ENCODE measurements at places on chromosomes 16 and 17.

GRCh38 chr16:25896411-25896810 is 204.7 kb downstream of the HS3ST4 start:
- DNase-seq, result no peak

GRCh38 chr16:14240964-14241363 is 169.8 kb downstream of the MRTFB start:
- DNase-seq, result no peak

DNA sequence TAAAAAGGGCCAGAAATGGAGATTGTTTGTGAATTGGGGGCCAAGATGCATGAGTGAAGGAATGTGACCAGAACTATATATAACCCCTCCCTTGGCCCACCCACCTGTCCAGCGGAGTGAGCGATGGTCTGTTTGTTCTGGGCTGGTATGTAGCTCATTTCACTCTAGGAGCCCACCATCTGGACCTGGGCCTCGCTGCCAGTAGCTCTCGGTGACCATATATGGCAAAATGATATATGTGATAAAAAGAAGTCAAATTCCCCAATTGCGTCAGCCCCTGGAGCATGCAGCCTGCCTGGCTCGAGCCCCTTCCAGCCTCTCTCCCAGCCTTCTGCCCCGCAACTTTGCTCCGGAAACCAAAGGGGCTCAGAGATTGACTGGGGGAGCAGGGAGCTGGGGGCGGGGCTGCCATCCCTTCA is 47.3 kb downstream of the CCDC42 start:
- DNase-seq, result no peak

GRCh38 chr17:70254735-70255460 is 85.6 kb downstream of the KCNJ2 start:
- no peak for DNase-seq

DNA sequence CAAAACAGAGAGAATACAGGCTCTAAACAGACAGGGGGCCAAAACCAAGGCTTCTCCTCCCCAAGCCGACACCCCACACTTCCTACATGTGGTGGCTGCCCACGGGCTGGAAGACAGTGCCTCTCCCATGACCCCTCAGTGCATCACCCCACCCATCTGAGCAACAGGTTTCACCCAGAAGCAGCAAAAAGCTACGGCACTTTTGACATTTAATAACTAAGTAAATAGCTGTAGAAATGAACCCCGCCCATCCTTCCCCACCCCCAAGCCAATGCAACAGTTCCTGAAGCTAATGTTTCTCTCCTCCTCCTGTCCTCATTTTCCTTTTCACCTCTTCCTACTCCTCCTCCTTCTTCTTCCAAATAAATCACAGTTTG is 9.9 kb upstream of the SOX9 start:
- no peak for DNase-seq

DNA sequence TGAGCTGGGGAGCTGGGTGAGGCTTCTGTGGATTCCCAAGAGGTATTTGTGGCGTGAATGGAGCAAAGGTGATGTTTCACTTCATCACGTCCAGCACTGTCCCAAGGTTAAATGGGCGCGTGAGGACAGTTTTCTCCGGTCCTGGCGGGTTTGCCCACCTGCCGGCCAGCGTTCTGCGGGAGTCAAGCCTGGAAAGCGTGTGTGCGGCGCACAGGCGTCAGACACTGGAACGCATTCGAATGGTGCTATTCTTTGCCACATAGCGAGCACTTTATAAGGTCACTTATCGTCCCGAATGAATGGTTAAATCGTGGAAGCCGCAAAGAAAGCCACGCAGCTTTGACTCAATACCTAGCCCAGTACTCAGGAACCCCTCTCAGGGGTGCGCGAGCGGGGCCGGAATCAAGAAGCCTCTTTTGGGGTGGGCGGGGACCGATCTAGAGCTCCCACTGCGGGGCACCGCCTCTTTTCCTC is 446 bp upstream of the PSMD11 start:
- no peak for DNase-seq

DNA sequence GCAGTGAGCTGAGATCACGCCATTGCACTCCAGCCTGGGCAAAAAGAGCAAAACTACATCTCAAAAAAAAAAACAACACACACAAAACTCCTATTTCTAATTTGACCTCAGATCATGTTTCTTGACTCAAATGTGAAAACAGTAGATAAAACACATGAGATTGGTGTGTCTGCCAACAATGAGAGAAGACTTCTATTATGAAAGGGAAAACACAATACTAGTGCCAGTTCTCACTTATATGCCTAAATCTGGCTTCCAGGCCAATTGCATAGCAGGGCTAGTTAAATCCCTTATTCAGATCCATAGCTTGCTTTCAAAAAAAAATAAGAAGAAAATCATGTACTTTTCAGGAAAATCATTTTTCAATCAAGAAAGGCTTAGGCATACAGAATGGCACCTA is 39.4 kb downstream of the AP1G1 start:
- DNase-seq, result no peak

DNA sequence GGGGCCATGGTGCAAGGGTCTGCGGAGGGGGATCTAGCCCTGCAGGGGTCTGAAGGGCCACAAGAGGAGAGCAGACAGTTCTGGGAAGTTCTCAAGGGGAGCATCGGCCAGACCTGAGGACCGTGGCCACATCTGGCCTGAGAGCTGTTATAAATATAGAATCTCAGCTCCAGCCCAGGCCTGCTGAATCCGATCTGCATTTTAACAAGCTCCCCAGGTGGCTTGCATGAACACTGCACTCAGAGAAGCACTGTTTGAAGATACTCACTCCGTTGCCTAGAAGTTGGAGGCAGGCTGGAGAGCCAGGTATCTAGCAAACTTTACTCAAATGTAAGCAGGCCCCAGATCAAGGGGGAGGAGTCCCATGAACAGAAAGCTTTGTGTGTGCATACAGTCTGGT is 61.3 kb downstream of the NKD1 start:
- DNase-seq, result no peak

- DNase-seq, result no peak
Measured at GRCh38 chr16:64586781-64587180, 535.1 kb downstream of the CDH11 start.

- no peak for DNase-seq
Measured at GRCh38 chr17:16926061-16926511, 45.8 kb downstream of the TNFRSF13B start.

DNA sequence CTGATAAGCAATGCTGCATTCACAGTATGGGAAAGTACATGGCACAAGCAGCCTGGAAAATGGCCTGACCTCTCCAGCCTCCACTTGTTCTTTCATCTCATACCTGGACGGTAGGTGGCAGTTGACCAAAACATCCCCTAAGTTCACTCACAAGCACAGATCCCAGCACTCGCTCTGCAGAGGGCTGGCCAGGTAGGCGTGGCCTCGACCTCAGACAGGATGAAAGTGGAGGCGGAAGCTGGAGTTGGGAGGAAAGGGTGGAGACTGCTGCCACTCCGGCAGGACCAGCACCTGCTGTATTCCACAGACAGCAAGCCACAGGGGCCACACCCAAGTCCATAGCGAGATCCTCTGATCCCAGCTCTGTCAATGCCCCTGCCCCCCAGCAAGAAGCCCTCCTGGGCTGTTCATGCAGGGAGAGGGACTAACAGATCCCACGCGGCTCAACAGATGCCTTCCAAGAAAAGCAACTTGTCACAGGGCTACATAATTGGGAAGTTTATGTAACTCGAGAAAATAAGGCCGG is 31.3 kb downstream of the ZCCHC14 start:
- DNase-seq, result no peak

- no peak for DNase-seq
Measured at GRCh38 chr16:68076560-68076959, 8.6 kb upstream of the NFATC3 start.

DNA sequence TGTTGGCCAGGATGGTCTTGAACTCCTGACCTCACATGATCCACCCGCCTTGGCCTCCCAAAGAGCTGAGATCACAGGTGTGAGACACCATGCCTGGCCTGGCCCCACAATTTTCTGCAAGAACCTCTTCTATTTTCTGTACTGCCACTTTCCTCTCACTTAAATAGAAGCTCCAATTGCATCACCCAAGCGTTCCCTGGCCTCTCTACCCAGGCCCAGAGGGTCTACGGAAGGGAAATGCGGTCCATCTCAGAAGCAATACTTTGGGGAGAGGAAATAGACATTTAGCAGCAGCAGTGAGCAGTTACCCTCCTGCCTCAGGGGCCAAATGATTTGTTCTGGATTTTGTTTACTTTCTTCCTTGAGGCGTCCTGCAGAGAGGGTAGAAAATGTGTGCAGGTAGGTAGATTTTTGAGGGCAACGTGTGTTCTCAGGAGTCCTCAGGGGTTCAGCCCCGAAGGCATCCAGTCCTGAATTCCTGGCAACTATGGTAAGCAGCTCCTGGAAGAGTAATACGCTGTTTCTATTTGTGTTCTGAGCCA is 11.0 kb downstream of the SLC6A4 start:
- DNase-seq, result no peak

DNA sequence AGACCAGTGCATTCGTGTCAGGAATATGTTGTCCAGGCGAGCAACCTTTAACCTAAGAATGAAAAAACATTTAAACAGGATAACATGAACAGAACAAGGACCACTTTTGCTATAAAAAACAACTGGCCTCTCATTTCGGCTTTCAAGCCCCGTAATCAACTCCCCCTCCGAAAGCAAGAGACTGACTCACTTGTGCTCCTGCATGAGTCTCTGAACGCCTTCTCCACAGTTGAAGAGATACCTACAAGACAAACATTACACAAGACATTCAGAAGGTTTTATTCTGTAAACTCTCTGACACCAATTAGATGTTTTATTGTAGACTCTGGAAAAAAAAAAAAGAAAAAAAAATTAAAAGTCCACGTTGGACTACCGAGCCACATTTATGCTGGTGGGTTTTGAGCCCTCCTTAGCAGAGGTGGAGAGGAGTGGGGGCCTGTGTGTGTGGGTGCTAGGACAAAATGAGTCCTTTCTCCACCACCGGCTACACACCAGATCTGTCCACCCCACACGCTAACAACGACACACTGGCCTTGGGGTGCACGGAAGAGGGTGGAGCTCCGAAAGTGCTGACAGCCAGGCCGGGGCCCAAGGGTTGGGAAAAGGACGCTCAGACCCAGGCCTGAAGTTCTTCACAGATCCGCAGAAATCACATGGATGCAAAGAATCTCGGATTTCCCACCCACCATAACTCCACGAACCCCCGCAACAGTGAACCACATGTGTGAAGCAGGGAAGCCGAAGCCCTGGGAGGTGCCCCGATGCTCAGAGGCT is 759 bp downstream of the ELAC2 start:
- no peak for DNase-seq

- no peak for DNase-seq
Measured at GRCh38 chr17:55314061-55314783, 49.5 kb downstream of the HLF start.

DNA sequence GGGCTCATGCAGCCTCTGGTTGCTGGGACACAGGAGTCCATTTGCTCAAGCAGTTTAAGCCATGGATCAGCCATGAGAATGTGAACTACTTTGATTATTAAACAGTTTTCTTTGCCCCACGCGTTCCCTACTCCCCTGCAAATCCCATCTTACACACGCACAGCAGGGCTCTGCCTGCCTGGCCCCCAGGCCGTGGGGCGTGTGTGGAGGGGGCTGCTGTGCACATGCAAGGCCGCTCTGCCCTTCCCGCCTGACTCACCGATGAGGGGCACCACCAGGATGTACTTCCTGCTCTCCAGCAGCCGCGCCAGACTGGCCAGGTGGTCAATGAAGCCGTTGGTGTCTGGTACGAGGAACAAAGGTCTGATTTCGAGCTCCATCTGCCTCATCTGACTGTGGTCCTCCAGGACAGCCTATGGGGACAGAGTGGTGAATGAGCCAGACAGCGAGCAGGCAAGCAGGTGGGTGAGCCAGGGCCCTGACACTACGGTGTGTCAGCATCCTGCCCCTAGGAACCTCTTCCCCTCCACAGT is 13.7 kb downstream of the HIC1 start:
- no peak for DNase-seq

- DNase-seq, result no peak
Measured at GRCh38 chr16:46836534-46837530, 5.9 kb upstream of the C16orf87 start.

- DNase-seq, result no peak
Measured at GRCh38 chr16:12573730-12574383, 229.8 kb downstream of the CPPED1 start.

DNA sequence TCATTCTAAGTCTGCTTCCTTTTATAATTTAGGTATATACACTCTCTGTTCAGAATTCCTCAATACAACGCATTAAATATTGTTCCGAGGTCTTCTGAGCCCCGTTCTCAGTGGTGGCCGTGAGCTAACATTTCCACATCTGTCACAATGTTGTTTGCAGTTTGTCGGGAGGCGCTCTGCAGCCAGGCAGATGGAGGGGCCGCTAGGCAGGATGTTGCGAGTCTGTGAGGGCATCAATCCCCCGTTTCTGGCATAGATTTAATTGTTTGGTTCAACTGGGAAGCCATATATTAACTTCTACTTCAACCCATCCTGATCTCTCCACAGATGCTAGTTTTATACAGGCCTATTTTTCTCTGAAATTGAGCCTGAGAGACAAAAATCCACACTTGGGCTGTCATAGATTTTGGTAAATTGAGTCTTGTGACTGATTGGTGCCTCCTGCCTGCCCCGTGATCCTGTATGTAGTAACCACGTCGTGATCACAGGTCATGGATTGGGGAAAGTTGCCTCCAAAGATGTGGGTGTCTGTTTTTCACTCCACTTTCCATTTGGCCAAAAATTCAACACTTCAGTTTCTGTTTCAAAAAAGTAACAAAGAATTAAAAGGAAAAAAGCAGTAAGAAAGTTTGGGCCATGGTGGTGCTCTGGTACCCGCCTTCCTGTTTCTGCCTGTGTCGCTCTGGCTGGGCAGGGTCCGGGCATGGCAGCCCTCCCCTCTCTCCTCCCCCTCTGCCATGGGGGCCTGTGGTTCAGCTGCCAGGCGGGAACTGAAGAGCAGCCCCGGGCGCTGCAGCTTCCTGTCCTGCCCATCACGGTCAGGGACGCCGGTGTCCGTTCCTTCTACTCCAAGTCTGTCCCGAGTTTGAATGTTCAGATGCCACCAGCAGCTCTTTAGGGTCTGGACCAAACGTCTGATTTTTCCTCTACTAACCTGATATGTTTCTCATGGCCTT is 41.5 kb downstream of the RPTOR start:
- no peak for DNase-seq

- DNase-seq, result no peak
Measured at GRCh38 chr17:71331754-71332325, 789.0 kb upstream of the SOX9 start.

GRCh38 chr17:77419095-77419494 is 278.3 kb downstream of the SEC14L1 start:
- no peak for DNase-seq
